ENCODE measurements at places on chromosomes 2 and 18. TPM values are rescaled to one million over a fixed set of nuclear protein-coding genes. Genes with fewer than 3 reads are reported as not detected.

ABCB11 gene
- not detected for total RNA-seq

RAB6C gene
- total RNA-seq, result 0.50 TPM

TSPYL6 gene
- not detected for total RNA-seq

SPATS2L gene
- 97.8 TPM for total RNA-seq

MARS2 gene
- total RNA-seq, result 10.4 TPM

GRCh38 chr2:143903172-143903856 is 616.6 kb downstream of the ZEB2 start:
- H3K27ac ChIP-seq, result no peak overlapping the region
- no peak overlapping the region for H3K4me3 ChIP-seq
- DNase-seq, result no peak
- no peaks in the 10 kb centered on the region for H3K36me3 ChIP-seq
- no peaks in the 10 kb centered on the region for H3K4me1 ChIP-seq

DNA sequence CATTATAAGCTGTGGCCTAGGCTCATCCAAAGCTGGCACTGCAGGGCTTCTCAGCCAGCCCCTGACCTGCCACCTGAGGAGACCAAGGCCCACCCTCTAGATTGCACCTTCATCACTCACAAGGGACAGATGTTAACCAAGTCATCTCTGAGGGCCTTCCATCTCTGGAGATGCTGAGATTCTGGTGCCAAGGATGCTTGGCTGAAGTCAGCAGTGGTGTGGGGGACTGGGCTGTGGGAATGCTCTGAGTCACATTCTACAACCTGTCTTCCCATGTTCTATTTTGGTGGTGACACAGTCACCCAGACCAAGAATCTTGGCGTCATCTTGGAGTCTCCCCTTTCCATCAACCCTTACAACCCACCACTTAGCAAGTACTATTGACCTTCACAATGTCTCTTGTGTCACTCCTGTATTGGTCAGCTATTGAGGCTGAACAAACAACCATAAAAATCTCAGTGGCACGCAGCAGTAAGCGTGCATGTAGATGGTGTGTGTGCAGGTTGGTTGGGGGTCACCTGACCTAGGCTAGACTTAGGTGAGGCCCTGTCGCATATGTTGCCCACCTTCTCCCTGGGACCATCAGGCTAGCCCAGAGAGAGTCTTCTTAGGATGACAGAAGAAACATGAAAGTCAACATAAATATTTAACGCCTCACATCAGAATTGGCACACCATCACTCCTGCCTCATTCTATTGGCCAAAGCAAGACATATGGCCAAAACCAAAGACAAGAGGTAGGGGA is 135.0 kb downstream of the SMAD7 start:
- peak; percentile 40 for DNase-seq
- no peak overlapping the region for H3K4me3 ChIP-seq
- H3K27me3 ChIP-seq, result no peaks in the 10 kb centered on the region

DNA sequence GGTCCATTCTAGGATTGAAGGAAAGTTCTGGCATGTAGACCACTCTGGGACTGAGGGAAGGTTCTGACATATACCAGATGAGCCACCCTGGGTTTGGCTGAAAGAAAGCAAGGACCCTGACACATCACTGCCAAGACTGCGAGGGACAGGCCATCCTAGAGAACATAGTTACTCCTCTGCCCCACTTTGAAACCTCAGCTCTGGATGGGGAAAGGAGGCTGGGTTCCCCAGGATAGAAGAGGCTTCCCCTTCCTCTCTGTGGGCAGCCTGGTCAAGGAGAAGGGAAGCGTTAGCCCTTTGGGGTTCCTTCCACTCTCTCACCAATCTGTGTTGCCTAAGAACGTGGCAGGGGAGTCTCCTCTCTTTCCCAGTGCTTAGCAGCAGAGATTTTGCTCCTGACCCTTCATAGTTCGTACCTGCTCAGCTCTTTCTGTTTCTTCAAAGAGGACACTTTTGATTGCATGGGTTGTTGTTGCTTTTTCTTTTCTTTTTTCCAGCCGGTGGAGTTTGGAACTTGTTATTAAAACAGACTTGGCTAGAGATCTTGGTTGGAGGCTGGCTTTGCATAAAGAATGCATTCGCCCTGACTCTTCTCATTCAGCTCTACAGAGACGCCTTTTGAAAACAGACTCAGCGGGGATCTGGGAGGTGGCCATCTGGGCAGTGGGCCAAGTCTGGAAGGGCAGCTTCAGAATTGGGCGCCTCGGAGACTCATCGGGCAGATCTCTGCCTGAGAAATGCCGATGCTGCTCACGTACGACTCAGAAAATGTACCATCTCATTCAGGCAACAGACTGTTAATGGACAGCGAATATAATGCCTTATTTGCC is 166.1 kb downstream of the CLIP4 start:
- H3K36me3 ChIP-seq, result peaks cover 4% of the 10 kb centered on the region
- H3K4me1 ChIP-seq, result peaks cover 5% of the 10 kb centered on the region
- no peak overlapping the region for H3K27ac ChIP-seq
- H3K27me3 ChIP-seq, result peaks cover 37% of the 10 kb centered on the region
- no peak overlapping the region for H3K4me3 ChIP-seq

- H3K27ac ChIP-seq, result peak overlapping the region; percentile 62
- peaks cover 34% of the 10 kb centered on the region for H3K4me1 ChIP-seq
- H3K36me3 ChIP-seq, result no peaks in the 10 kb centered on the region
- DNase-seq, result no peak
- H3K27me3 ChIP-seq, result no peaks in the 10 kb centered on the region
Observed at GRCh38 chr2:191845876-191846514, 893 bp downstream of the CAVIN2 start.

DNA sequence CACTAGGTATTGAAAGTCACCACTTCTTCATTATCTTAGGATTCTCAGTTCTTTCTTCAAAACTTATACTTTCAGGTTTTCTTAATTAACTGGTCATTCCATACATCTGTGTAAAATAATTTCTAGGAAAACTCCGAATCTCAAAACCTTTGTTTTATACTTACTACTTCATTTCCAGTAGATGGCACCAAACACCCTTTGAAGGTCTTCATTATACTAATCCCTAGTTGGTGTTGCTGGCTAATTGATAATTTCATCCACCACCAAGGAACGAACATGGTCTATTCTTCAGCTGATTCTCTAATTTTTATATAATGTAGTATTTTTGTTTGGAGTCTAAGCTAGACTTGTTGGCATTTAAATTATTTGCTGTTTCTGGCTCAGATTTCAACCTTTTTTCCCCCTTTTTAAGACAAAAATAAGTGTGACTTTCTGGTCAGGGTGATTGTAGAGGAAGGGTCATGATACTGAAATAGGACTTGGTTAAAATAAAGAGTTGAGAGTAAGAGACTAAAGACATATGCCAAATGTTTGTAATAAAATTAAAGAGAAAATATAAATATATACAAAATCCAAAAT is 2.8 kb upstream of the MXD1 start:
- H3K27ac ChIP-seq, result peak overlapping the region; percentile 70
- H3K27me3 ChIP-seq, result peaks cover 3% of the 10 kb centered on the region
- H3K4me3 ChIP-seq, result peak overlapping the region; percentile 25
- no peak for DNase-seq
- no peaks in the 10 kb centered on the region for H3K4me1 ChIP-seq

DNA sequence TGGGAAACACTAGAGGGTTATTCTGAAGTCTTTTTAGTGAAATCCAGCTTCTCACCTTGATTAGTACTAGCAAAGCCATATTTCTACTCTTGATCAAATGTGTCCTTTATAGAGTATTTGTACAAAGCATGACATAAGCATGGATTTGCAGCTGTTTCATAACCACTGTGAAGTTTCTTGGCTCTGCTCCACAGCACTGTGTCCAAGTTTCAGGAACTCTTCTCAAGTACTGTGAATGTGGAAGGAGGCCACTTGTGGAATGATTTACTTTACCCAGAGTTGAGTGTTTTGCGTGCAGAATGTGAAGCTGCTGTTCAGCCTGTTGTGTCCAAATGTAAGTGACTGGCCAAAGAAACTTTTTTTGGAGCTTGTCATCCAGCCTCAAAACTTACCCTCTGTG is 16.2 kb upstream of the MAPRE2 start:
- H3K4me3 ChIP-seq, result no peak overlapping the region
- H3K4me1 ChIP-seq, result no peaks in the 10 kb centered on the region
- no peaks in the 10 kb centered on the region for H3K36me3 ChIP-seq
- DNase-seq, result no peak

DNA sequence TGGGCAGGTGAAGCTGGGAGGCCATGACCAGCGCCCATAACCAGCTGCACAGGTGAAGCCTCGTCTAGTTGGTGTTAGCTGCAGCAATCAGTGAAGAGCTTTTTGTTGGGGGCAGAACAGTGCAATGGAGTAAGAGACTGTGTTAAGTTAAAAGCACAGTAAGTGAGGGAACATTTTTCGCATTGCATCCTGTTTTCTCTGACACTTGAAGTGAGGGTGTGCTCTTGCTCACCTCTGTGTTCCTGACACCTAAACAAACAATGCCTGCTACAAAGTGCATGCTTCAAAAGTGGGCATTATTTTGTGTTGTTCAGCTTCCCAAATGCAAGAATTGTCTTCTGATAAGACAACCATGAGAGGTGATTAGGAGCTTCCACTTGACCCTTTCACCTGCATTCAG is 324.0 kb upstream of the ACVR2A start:
- no peaks in the 10 kb centered on the region for H3K4me1 ChIP-seq
- peaks cover 3% of the 10 kb centered on the region for H3K27me3 ChIP-seq
- no peaks in the 10 kb centered on the region for H3K36me3 ChIP-seq
- DNase-seq, result no peak

DNA sequence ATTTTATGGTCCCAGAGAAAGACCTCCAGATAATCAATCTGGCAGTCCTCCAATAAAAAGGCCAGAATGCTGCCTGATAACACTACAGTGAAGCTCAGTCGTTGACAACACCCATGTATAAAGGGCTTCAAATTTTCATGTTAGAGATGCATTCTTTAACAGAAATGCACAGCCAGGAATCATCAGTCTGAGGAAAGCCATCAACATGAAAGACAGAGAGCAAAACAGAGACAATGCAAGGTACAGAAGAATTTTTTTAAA is 13.8 kb downstream of the BABAM2 start:
- H3K4me1 ChIP-seq, result no peaks in the 10 kb centered on the region
- DNase-seq, result no peak
- no peaks in the 10 kb centered on the region for H3K27me3 ChIP-seq
- peaks cover 18% of the 10 kb centered on the region for H3K36me3 ChIP-seq
- no peak overlapping the region for H3K4me3 ChIP-seq

GRCh38 chr2:176560296-176560695 is 291.1 kb downstream of the MTX2 start:
- H3K4me3 ChIP-seq, result no peak overlapping the region
- no peak overlapping the region for H3K27ac ChIP-seq
- H3K4me1 ChIP-seq, result peaks cover 28% of the 10 kb centered on the region
- no peak for DNase-seq

DNA sequence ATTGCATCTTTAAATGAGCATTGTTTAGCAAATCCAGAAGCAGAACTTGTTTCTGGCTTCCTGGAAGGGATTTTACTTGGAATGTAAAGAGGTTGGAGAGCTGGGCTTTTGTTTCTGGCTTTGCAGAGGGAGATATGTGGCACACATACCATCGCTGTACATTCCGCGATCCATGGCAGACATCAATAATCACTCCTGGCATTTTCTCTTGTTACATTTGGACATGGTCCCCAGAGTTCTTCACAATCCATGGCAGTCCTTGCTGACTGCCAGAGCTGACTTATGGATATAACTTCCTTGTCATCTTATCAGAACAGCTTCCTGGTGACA is 445.6 kb upstream of the SPRED2 start:
- H3K27me3 ChIP-seq, result no peaks in the 10 kb centered on the region
- no peaks in the 10 kb centered on the region for H3K36me3 ChIP-seq
- peak overlapping the region; percentile 4 for H3K4me3 ChIP-seq
- no peak for DNase-seq
- H3K27ac ChIP-seq, result peak overlapping the region; percentile 37
- H3K4me1 ChIP-seq, result peaks cover 12% of the 10 kb centered on the region
